ENCODE measurements at places on chromosomes 16 and 17.

DNA sequence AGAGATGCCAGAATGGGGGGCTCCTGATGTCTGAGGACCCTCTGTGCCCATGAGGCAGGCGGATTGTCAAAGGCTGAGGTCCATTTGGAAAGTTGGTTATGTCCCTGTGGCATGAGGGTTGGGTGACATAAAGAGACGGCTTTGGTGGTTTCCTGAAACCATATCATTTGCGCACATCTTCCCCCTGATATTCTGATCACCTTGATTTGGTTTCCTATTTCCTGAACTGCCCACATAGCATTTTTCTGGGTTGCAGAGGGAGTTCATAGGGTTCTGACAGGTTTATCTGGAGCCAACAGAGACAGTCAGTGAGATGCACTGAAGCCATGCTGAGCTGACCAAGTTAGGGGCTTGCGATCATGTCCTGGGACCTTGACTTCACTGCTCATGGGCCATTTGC is 15.7 kb upstream of the RNF222 start:
- no peak for DNase-seq

DNA sequence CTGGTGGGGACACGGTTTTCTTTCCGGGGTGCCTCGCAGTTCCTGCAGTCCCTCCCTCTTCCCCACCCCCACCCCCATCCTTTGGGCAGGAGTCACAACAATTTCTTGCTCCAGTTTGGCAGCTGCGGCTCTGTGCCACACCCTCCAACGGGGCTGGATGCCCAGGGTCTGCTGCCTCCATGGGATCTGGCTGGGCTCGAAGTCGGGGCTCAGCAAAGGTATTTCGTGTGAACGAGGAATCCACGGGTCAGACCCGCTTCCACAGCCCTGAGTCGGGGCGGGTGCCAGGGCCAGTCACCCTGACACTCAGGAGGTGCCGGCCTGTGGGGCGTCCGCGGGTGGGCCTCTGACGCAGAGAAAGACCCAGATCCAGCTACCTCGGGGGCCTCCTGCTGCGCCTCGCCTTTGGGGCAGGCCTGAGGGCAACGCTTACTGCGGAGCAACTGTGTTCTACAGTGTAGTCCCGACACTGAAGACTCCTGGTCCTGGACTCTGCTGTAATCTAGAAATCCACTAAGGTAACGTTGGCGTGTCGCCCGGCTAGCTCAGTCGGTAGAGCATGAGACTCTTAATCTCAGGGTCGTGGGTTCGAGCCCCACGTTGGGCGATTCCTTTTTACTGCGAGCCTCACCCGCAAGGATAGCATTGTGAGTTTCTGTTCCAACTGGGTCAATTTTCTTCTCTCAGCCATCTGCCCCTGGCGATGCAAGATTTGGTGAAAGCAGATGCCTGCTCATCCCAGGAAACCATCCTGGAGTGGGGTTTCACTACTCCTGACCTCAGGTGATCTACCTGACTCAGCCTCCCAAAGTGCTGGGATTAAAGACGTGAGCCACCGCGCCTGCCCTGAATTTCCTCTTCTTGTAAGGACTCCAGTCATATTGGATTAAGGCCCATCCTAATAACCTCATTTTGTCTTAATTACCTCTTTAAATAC is 12.6 kb upstream of the OR1F1 start:
- DNase-seq = no peak

- DNase-seq = no peak
Measured at GRCh38 chr17:66494023-66494803, 191.8 kb downstream of the PRKCA start.

DNA sequence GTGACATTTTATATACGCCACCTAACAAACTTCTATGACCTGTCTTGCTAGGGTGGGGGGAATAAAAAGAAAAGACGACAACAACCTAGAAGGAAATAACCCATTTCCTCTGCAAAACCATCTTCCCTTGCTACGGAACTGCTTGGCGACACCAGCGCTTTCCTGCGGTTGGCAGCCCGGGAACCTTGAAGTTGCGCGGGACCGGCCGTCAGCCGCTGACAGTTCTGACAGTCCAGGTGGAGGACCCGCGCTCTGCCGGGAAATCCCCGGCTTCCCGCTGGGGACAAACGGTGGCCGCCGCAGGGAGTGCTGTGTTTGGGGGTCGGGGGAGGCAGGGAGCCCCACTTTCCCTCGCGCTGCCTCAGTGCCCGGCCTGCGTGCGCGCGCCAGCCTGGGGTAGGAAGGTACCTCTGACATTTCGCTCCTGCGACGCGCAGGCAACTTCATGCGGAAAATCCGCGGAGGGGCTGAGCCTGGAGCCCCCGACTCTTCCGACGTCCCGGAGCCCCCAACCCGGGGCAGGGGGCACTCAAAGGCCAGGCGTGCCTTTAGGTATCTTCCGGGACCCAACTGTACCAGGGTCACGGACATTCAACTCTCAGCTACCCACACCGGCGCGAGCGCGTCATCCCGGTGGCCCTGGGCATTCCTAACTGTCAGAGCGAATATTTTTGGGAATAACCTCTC is 516 bp downstream of the SLC16A6 start:
- DNase-seq = peak; percentile 28

GRCh38 chr16:54630284-54630967 is 300.2 kb upstream of the IRX5 start:
- no peak for DNase-seq

DNA sequence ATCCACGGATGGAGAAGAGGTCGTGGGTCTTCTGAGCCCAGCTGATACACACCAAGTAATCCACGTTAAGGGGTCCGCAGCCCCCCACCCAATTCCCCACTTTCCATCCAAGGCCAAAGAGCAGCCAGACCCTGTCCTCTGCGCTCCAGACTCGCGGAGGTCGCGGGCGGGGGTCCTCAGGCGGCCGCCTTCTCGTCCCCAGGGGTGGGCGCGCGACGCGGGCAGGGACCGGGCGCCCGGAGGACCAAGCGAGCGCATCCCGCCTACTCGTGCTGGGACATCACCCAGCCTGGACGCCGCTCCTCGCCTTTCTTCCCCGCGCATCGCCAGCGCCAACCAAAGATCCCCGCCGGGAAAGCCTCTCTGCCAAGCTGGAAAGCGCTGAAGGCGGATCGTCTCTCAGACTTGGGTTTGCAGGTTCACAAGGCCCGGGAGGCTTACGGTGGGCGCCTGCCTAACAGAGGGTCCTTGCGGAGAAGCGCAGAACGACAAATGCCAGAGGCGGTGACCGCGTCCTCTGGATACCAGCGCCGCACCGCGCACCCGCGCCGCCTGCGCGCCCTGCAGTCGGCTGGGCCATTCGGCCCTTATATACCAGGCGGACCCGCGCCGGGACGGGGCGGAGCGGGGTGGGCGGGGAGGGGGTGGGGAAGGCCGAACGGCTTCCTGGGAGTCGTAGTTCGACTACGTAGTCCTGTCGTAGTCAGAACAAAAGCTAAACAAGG is 471.6 kb downstream of the SOX9 start:
- DNase-seq = peak; percentile 20

- DNase-seq = no peak
Measured at GRCh38 chr17:80876950-80877728, 114.5 kb upstream of the CHMP6 start.

DNA sequence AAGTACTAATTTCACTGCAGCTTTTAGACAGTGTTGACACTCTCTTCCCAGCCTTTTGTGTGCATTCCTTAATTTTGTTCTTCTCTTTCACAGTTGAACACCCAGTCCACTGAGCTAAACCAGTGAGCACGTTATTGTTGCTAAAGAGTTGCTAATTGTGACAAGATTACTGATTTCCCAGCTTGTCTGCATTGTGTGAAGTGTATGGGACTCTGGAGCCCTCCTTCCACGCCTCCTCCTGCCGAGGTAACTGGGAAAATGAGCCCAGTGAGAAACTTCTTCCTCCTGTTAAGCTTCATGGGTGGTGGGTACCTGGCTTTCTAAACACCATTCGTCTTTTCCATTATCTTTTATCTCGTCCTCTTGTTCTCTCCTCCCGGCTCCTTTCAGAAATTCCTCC is 29.8 kb upstream of the DNAH17 start:
- DNase-seq = no peak

DNA sequence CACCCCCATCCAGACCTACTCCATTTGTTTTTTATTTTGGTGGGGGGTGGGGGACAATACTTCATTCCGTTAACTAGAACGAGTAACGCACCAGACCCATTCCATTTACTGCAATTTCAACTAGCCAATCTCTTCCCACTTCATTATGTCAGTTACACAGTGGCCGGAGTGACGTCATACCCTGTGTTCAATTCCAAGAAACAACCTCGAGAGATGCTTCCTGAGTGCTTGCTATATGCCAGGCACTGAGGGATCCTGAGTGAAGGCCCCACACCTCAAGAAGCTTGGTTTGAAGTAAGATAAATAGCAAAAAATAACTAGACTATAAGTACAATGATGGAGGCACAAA is 9.1 kb upstream of the SIAH1 start:
- DNase-seq = no peak

DNA sequence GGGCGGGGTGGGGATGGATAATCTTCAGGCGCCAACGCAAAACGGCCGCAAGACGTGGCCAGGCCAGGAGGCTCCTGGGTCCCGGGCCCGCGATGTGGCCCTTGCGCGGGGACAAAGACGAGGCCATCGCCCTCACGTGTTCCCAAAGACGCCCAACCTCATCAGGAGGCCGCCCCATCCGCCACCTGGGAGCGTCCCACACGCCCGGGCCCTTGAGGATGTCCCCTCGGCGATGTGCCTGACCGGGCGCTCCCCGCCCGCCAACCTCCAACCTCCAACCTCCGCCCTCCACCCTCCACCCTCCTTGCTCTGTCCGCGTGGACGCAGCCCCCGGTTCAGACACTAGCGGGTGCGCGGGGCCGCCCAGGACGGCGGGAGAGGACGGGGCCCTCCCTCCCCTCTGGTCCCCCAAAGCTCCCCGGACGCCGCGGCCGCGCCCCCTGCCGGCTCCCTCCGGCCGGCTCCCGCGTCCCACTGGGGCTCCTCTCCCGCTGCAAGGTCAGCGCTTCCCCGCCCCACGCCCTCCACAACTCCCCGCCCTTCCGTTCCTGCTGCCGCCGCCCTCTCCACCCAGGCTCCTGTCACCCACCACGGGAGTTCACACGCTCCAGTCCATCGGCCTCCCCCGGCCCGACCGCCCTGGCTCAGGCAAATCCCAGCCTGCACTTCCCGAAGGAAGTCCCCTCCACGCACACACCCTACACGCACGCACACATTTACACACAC is 250.8 kb upstream of the RPL38 start:
- no peak for DNase-seq

DNA sequence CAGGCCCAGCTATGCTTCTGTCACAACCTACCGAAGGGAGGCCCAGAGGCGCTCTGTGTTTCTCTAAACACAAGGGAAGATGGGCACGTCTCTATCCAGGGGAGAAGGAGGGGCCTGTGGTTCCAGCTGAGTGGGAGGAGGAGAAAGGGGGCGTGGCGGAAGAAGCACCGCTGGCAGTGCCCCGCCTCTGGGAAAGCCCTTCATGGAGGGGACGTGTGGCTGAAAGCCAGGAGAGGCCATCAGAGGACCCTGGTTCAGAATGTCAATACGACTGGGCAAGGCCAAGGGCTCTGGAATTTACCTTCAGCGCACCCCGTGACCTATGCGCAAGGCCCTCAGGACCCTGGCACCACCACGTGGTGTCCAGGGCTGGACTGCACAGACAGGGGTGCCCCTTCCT is 12.3 kb upstream of the SLC38A8 start:
- DNase-seq = no peak

- no peak for DNase-seq
Measured at GRCh38 chr17:71334048-71334751, 786.6 kb upstream of the SOX9 start.

DNA sequence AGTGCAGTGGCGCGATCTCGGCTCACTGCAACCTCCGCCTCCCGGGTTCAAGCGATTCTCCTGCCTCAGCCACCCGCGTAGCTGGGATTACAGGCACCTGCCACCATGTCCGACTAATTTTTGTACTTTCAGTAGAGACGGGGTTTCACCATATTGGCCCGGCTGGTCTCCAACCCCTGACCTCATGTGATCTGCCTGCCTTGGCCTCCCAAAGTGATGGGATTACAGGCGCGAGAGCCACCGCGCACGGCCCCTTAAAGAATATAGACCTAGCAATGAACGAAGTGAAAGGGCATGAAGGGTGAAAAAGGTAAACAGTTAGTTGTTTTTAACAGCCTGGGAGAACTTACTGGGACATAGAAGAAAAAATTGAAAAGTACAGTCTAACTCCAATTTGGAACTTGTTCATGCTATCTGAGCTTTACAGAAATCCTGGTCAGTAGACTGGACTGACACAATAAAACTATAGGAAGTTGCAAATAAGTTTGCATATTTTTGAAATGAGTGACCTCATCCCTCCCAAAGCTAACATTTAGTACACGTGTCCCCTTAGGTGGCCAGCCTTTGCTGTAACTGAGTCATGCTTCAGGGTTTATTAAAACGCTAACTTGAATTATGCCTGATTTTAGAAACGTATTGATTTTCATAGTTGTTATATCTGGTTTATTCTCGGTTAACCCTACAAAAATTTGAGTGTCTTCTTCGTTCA is 1.8 kb downstream of the COG1 start:
- no peak for DNase-seq

DNA sequence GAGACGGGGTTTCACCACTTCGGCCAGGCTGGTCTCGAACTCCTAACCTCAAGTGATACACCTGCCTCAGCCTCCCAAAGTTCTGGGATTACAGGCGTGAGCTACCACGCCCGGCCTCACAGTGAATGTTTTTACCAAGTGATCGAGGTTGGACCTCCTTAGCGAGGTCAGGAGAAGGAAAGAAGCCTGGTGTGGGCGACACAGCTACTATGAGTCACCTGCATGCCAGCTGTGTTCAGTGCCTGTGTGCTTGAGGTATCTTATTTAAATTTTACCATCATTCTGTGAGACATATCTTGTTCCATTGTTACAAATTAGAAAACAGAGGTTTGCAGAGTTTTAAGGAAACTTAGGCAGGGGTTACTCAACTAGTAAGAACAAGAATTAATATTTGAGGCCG is 174.8 kb upstream of the DYNLRB2 start:
- DNase-seq = no peak

GRCh38 chr17:8872036-8872704 is 4.7 kb upstream of the PIK3R6 start:
- no peak for DNase-seq

GRCh38 chr17:58281511-58282011 is 826 bp upstream of the MPO start:
- no peak for DNase-seq

Measured in stimulated activated CD8-positive, alpha-beta memory T cell treated with anti-CD3 and anti-CD28 coated beads, Interleukin-4, amount 100 ng/mL, for 1 hour (primary cell).